ENCODE measurements at places on chromosomes 3 and 15.

DNA sequence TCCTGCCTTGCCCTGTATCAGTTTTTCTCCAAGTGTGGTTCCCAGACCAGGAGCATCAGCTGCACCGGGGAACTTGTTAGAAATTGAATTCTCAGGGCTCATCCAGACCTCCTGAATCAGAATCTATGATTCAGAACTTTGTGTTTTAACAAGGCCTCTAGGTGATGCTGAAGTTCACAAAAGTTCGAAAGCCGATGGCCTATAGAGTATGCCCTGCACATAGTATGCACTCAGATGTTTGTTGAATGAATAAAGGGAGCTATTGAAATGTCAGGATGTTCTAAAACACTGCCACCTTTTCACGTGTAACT lies 664 bp upstream of the LARP6 start:
- DNase-seq, result no peak

GRCh38 chr3:72601060-72601459 lies 247.2 kb downstream of the SHQ1 start:
- DNase-seq, result no peak

DNA sequence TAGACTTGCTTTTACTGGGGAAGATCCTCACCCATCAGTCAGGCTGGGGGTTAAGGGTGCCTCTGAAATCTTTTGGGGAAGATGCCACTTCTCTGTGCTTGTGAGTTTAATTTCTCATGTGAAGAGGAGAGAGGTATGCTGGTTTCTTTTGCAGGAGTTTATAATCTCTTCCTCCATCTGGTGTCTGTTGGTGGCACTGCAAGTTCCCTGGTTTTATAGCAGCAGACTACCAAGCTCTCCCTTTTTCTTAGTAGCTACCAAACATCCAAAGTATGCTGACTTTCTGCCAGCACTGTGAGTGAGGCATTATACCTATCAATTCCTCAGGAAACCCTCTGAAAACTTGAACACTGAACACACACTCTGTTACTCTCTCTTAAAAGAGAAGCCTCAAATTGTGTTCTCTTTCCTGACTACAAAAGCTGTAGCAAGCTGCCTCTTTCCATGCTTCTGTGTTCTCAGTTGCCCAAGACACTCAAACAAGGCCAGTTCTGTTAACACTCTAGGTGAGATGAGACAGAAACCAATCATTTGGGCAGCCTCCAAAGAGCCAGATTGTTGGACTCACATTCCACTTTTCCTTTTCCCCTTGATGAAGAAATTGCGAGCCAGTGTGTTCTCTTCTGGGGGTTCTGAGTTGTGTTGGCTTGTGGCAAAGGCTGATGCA lies 299.5 kb downstream of the GAP43 start:
- DNase-seq, result no peak

- DNase-seq, result no peak
Observed at GRCh38 chr3:66986406-66986805, 11.7 kb upstream of the KBTBD8 start.

DNA sequence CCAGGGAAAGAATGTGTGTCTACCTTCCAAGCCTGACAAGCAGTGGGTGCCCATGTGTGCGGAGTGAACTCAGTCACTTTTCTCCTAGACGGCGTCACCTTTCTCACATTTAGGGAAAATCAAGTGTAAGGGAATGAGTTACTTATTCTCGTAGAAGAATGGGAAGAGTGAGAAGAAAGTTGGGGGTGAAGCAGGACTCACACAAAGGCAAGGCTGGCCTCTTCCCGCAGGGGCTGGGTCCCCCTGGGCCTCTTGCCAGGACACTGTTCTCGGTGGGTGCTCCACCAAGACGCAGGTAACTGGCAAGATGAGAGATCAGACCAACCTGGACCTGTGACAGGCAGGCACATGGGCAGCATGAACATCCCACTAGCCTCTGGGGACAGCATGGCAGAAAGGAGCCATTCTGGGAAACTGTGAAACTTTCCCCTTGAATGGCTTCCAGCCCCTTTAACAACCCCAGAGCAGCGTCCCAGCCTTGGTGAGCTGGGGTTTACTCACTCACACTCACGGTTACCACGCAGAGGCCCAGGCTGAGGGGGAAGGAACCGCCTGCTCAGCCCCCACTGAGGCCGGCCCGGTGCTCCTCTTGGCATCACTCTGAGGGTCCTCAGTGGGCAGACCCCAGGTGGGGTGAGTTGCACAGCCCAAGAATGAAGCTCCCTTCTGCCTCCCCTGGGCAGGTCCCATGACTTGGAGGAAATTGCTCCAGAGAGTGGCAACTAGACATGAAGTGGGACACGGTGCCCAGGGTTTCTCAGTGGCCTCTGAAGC lies 15.0 kb upstream of the SRP14 start:
- DNase-seq, result no peak

- DNase-seq, result no peak
Observed at GRCh38 chr3:45124352-45124751, 21.8 kb downstream of the CDCP1 start.

DNA sequence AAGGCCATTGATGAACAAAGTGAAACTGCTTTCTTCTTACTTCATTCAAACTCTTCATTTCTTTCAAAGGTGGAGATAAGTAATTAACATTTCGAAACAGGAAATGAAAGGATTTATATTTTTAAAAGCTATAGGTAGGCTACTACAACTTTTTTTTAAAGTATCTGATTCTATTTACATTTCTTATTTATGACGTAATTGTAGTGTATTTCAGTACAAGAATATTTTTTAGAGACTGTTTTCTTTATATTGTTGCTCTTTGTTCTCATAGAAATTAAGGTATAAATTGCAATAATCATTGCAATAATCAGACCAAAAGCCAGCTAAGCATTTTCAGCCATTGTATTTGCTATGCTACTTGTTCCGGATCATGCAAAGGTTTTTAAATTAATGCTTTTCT lies 13.7 kb downstream of the ZFAND6 start:
- DNase-seq, result no peak

- DNase-seq, result no peak
Observed at GRCh38 chr3:165162883-165163282, 33.3 kb downstream of the SLITRK3 start.

GRCh38 chr15:49895347-49896223 lies 223.4 kb downstream of the ATP8B4 start:
- DNase-seq, result no peak

DNA sequence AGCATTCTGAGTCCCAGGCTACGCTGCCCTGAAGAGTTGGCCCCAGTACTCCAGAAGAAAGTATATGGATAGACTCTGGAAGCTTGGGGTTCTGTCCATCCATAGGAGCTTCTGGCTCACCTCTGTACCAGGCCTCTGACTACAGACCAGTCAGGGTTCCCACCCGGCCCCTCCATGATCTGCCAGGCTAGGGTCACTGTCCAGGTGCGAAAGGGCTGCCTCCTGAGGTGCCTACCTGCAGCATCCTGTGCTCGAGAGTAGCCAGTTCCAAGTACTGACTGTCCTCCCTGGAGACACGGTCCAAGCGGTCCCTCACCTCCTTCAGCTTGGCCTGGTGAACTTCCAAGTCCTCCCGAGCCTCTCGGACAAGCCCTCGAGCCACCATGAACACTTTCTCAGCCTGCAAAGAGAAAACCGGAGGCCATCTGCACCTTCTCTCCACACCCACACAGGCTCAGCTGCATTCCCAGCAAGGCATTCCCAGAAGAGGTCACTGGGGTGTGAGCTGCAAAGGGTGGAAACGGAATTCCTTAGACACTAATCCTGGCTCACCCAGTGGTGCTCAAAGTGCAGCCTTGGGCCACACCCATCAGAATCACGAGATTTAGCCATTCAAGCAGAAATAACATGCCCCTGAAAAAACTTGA lies 3.7 kb upstream of the PLXNB1 start:
- no peak for DNase-seq

- no peak for DNase-seq
Observed at GRCh38 chr15:73851689-73852088, 21.7 kb upstream of the TBC1D21 start.

DNA sequence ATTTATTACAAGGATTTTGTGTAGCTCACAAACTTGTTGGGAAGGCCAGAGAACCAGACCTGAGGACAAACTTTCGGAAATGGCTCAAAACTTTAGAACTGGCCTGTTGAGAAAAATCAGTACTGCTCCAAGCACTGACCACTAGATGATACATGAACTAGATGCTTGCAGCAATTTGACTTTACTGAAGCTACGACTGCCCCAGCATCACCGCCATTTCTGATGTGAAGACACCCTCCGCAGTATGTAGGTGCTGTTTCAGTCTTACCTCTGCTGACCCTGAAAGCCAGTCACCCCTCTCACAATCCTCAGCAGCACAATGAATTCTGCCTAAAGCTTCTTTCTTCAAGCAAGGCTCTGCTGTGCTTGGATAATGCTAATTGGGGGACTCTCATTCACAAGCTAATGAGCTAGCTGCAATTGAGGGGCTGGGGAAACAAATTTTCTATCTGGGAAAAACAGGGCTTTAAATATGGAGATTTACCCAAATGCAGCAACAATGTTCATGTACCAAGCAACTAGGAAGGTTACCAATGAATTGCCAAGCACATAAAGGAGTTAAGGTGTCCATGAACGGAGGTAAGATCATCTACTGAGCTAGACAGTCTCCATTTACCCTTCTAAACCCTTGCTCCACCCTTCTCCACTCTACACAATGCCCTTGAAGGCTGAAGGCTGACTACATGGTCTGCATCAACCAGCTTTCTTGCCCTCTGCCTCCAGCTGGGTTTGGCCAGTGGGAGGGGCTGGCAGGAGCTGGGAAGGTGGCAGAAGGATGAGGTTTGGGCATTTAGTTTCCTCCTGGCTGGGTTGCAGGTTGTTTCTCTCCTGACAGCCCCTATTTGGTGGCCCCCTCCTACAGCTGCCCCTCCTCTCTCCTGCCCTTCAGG lies 53.2 kb upstream of the FSTL1 start:
- no peak for DNase-seq

- no peak for DNase-seq
Observed at GRCh38 chr15:61063875-61064320, 165.2 kb downstream of the RORA start.

- no peak for DNase-seq
Observed at GRCh38 chr3:58519668-58520402, 17.2 kb downstream of the ACOX2 start.

DNA sequence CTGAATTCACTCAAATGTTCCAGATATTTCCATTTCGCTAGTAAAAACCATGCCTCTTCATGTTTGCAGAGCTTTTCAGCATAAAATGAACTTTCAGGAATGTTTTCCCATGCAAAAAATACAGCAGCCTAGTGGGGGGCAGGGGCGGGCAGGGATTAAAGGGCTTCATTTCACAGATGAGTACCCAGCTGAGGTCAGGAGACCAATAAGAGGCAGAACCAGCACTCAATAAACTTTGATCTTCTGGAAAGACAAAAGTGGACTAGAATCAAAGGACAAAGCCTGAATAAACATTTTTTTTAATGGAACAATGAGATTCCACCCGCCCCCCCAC lies 8.0 kb downstream of the KLHL25 start:
- no peak for DNase-seq

DNA sequence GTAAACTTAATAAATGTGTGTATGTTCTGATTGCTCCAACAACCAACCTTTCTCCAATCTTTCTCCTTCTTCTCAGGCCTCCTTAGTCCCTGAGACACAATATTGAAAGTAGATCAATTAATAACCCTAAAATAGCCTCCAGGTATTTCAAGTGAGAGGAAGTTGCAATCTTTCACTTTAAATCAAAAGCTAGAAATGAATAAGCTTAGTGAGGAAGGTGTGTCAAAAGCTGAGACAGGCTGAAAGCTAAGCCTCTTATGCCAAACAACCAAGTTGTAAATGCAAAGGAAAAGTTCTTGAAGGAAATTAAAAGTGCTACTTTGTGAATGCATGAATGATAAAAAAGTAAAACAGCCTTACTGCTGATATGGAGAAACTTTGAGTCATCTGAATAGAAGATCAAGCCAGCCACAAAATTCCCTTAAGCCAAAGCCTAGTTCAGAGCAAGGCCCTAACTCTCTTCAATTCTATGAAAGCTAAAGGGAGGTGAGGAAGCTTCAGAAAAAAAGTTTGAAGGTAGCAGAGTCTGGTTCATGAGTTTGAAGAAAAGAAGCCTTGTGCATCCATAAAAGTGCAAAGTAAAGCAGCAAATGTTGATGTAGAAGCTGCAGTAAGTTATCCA lies 38.6 kb downstream of the CCDC80 start:
- DNase-seq, result no peak

DNA sequence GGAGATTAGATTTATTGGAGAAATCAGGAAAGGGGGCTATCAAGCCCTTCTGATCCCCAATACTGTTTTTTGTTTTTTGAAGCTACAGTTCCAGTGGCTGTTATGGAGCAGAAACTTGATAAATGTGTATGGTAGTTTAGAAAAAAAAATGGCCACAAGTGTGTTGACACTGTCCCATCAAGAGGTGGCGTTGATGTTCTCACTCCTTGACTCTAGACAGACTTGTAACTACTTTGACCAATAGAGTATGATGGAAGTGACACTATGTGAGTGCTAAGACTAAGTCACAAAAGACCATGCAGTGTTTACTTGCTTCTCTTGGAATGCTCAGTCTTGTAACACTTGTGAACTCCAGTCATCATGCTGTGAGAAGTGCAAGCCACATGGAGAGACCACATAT lies 356.7 kb downstream of the PDCD6IP start:
- no peak for DNase-seq

DNA sequence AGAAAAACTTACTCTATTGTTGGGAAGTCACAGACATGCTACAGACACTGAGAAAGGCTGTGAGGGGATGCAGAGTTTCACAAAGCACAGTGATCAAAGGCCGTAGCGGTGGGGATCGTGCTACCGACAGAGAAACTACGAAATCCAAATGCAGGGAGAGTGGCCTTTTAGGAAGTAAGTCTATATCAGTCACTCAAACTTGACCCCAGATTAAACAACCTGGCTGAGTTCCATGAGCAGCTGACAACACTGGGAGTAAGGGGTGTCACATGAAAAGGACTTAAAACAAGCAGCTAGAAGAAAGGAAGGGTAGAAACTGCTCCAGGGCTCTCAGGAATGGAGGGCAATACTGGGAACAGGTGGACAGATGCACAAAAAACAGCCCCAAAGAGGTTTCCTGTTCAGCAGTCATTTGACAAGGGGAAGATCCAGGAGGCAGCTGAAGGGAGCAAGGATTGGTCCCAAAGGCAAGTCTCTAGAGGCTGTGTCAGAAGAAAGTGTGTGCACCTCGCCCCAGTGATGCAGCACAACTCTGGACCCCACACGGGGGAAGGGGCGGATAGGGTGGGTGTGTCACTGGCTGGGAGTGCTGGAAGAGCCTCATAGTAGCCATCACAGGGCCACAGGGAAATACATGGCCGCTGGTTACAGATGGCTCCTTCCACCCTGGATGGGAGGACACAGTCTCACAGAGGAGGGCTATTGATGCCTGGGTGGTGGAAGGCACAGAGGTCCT lies 20.3 kb upstream of the HDAC11 start:
- no peak for DNase-seq

- no peak for DNase-seq
Observed at GRCh38 chr3:26894443-26894842, 271.9 kb downstream of the LRRC3B start.

DNA sequence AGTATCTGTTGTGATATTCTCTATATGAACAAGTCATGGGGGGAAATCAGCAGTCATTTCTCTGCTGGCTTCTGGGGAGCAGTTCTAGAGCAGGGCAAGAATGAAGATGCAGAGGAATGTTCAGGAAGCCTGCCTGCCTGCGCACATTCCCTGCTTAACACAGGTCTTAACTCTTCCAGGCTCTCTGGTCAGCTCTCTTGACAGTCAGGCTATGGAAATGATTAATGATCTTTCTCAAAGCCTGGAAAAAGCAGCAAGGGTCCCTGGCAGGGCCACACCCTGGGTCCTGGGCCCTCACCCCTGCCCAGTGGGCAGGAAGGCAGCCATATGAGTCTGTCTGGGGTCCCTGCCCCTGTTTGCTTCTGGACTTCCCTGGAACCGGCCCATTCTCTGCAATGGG lies 31.4 kb upstream of the CLK3 start:
- no peak for DNase-seq
